Stimulated activated CD4-positive, alpha-beta T cell treated with anti-CD3 and anti-CD28 coated beads, Interleukin-2, amount 100 ng/mL, for 4 hours (primary cell): ENCODE measurements at places on chromosomes 3 and 15.
A peak's percentile ranks its signal among the peaks of the same experiment; 100 is the strongest.

- DNase-seq, result no peak
Observed at GRCh38 chr3:67713764-67714469, 59.5 kb upstream of the SUCLG2 start.

- DNase-seq, result no peak
Observed at GRCh38 chr15:70265466-70265978, 167.8 kb upstream of the TLE3 start.

- no peak for DNase-seq
Observed at GRCh38 chr3:13393427-13394360, 26.4 kb downstream of the NUP210 start.

- no peak for DNase-seq
Observed at GRCh38 chr15:92034227-92034626, 180.7 kb downstream of the SLCO3A1 start.

- peak; percentile 53 for DNase-seq
Observed at GRCh38 chr3:195537995-195538394, 5.1 kb downstream of the PPP1R2 start.

- DNase-seq, result no peak
Observed at GRCh38 chr15:63457379-63457778, 47.0 kb upstream of the USP3 start.

DNA sequence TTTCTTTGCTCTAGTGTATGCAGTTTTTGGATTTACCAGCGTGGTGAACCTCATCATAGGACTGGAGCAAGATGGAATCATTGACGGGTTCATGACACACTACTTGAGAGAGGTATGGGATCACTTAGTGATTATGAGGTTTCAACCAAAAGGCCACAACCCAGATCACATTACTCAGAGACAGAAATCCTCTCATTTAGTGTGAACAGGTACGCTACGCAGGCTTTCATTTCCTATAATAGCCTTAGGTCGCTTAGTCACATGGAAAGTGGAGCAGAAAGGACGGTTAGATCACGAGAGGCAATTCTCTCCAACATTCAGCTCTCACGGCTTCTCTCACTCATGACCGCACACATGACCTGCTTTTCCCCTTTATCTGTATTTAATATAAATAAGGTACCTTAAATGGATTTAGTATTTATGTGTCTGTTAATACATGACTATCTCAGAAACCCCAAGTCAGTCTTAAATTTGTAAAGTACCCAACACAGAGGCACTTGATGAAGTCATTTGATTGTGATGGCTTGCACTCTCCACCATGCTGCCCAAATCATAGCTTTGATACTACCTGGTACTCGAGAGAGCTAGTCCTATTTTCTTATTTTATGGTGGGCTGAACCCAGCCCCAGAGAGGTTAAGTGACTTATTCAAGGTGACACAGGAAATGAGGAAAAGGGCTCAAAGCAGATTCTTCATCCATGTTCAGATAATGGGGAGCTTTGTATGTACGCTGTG, 8.6 kb downstream of the TM6SF1 start:
- DNase-seq, result no peak

- DNase-seq, result no peak
Observed at GRCh38 chr3:48187579-48188265, 495 bp downstream of the CDC25A start.

GRCh38 chr3:191008074-191008473, 145.6 kb upstream of the GMNC start:
- no peak for DNase-seq

- no peak for DNase-seq
Observed at GRCh38 chr3:40869939-40870338, 329.4 kb upstream of the CTNNB1 start.

DNA sequence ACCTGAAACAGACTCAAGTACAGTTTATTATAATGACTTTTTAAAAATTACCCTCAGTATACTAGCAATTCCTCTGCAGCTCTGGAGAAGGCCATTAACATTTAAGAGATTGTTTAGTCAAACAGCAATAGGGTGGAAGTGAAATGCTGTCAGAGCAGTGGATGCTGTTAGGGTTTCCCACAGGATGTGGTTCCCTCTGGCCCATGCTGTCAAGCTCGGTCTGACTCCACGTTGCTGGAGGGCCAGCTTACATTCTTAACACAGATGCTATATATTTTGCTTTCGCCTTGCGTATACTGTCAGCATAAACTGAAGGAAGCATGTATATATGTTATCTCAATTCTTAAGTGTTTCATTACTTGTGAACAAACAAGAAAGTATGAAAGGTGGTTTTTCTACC, 231.1 kb upstream of the COL8A1 start:
- DNase-seq, result no peak

- no peak for DNase-seq
Observed at GRCh38 chr3:156098437-156099035, 21.8 kb upstream of the KCNAB1 start.

DNA sequence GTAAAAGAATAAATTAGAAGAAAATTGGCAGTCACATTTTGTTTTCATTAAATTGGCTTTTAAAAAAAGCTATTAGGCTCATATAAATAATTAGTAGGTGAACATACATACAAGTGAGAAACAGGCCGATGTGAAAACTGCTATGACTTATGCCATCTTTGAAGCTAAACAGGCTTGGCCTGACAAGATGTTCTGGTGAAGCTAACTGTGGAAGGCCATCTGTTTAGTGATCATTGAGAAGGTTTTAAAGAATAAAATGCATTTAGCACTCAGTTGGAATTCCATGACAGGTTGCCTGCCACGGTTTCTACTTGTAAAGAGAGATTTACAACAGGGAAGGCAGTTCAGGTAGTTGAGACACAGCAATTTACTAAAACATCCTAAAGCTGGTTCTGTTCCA, 264.0 kb upstream of the AGTR1 start:
- DNase-seq, result no peak

DNA sequence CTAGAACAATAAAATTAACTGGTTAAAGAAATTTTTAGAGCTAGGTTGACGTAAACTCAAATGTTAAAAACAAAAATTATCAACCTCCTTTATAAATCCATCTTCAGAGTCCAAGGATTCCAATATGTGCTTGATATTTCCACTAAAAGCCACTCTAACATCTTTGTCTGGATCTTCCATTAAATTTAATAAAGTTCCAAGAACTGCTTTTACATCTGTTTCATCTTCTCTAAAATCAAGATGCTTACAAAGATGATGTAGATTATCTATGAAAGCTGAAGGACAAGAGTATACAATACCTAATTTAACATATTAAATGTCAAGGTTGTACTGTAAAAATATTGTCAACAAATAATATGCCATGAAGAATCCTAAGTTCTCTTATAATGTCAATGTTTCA, 24.8 kb downstream of the ATR start:
- no peak for DNase-seq

GRCh38 chr3:39327053-39327745, 2.3 kb upstream of the CCR8 start:
- DNase-seq, result no peak

DNA sequence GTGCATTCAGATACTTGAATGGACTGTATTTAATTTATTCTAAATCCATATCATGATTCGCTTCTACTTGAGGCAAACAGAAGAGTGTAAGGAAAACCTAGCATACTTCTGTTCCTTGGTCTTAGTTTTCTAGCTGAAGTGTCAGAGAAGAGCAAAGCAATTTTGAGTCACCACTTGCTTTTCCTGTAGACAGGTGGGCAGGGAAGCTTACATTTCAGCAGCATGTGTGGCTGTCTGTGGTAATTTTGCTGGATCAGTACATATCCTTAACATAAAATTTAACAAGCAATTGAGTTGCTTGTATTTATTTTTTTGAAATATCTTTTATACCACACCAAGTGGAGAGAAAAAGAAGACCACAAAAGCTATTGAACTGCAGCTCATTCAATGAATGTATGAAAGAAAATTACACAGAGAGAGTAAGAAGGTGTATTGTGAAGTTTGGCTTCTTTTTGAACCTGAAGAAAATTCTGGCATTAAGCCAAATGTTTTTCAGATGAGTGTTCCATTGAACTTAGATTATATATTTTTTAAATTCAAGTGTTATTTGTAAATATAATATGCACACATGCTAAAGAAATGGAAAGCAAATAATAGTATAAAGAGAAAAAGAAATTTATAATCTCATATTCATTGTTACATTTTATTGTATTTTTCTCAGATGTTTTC, 747.6 kb downstream of the NAALADL2 start:
- no peak for DNase-seq

DNA sequence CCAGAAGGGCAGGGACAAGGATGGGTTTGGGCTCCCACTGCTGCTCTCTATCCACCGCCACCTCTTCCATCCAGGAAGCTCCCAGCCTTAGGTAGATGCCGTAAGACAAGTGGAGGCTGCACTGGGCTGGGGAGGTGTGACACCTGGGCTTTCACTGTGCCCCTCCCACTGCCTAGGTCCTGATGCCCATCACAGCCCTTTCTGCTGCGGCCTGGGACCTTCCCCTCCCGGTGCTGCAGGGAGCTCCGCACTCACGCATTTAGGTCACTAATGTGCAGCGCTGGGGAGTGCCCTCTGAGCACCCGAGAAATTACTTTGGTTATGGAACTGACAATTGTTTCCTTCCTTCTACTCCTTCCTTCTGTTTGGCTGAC, 850 bp downstream of the LTF start:
- DNase-seq, result no peak

DNA sequence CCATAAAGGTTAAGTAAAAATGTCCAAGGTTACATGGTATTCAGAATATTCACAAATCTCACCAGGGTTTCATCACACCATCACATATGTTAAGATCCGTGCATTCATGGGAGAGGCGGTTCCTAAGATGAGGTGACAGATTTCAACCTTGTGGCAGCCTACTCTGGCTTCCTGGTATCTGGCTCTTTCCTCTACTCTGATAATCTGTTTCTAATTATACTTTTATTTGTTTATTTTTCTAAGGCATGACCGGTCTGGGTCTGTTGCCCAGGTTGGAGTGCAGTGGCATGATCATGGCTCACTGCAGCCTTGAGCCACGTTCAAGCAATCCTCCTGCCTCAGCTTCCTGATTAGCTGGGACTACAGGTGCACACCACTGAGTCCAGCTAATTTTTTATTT, 34.4 kb downstream of the RAF1 start:
- no peak for DNase-seq

DNA sequence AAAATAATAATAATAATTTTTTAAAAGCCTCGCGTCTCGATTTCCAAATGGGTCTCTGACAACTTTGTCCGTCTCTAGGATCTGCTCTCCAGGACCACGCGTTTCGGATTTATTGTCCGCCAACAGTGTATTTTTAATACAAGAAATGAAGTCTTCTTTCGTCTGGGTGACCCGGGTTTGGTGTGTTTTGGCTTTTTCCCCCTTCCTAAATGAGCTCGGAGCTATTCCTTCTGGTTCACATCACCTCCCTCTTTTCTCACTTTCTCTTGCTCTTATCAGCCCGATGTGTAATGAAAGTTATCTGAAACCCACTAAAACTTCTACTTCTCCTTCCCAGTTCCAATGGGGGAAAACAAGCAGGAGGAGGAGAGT, 516.7 kb downstream of the MECOM start:
- no peak for DNase-seq

DNA sequence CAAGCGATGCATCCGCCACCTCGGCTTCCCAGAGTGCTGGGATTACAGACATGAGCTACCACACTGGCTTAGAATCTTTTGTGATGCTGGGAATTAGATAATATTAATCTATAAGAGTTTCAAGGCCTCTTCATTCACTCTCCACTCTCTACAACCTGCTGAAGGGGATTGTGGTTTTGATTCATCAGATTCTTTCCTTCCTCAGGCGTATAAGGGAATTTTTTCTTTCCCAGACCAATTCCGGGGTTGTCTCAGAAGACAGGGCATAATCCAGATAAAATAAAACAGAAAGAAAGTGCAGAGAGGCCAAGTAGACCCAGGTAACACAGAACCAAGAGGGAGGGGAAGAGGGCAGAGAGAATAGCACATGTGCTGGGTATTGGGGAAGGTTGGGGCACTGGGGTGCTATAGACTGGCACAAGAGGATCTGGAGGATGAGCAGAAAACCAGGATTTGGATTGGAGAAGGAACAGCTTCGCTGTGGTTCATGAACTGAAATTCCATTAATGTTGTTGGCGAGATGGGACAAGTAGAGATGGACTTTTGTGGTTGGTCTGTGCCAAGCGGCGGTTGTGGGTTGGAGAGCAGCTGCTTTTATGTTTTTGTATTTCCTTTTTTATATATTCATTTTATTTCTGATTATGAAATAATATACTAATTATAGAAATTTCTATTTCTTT, 12.8 kb downstream of the ARL6IP5 start:
- no peak for DNase-seq

- DNase-seq, result no peak
Observed at GRCh38 chr3:174122411-174122810, 724.9 kb downstream of the NLGN1 start.

GRCh38 chr3:170572665-170573253, 13.1 kb downstream of the SLC7A14 start:
- DNase-seq, result no peak

GRCh38 chr3:117282566-117282965, 573.0 kb downstream of the TUSC7 start:
- no peak for DNase-seq

GRCh38 chr3:62238431-62238830, 134.9 kb downstream of the FEZF2 start:
- no peak for DNase-seq

DNA sequence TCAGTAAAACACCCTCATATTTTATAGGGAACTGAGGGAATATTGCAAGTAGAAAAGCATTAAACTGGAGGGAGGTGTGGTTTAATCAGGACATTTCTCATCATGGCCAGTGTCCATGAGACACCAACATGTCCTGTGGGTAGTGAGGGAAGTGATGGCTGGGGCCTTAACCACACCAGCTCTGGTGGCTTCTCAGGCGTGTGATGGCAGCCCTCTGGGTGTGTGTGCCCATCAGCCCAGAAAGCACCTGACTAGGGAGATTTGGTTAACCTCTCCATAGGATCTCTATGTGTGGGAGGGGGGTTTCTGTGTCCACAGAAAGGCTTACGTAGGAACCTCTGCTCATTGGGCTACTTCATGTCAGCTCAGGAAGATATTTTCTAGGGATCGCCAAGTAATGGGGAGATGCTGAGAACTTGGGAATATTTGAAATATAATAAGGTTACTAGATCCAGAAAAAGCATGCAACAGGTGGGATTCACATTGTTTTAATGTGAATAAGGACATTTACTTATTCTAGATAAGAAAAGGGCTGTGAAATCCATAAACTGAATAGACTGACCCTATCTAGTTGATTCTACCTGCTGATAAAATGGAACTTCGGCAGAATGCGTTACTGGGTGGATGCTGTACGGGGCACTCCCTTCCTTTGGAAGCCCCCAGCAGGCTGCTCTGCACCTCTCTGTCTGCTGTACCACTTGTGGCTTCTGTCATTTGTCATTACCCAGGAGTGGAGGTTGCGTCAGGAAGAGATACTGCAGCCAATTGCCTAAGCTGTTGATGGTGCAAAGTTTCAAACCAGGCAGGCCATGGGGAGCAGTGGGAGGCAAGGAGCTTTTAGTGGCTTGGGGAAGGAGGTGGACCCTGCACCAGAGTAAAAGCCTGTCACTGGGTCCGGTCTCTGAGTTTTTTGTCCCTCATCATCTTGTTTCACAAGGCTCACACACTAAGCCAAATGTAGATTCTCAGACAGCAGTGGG, 21.5 kb downstream of the PDHB start:
- no peak for DNase-seq
